AG08395 (cell line): ENCODE measurements at places on chromosomes 7 and 10.

- no peak for DNase-seq
Measured at GRCh38 chr7:114085313-114085591, 166.4 kb upstream of the PPP1R3A start.

DNA sequence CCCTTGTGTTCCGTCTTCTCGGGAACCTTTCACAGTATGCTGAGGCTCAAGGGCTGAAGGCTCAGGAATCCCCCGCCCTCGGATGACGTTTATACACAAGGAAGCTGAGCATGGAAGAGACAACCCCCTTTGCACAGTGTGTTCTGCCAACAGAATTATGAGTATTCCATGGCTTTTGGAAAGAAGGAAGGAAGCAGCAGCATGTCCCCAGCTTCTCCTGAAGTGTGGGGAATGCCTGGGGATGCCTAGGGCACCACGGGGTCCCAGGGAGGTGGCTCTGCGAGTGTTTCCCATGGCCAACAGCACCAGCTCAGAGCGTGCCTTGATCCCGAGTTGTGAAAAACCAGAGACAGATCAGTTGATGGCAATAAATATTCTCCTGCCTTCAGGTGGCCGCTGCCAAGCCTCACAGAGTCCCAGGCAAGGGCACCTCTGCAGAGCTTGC, 88.8 kb upstream of the DDC start:
- DNase-seq, result no peak

DNA sequence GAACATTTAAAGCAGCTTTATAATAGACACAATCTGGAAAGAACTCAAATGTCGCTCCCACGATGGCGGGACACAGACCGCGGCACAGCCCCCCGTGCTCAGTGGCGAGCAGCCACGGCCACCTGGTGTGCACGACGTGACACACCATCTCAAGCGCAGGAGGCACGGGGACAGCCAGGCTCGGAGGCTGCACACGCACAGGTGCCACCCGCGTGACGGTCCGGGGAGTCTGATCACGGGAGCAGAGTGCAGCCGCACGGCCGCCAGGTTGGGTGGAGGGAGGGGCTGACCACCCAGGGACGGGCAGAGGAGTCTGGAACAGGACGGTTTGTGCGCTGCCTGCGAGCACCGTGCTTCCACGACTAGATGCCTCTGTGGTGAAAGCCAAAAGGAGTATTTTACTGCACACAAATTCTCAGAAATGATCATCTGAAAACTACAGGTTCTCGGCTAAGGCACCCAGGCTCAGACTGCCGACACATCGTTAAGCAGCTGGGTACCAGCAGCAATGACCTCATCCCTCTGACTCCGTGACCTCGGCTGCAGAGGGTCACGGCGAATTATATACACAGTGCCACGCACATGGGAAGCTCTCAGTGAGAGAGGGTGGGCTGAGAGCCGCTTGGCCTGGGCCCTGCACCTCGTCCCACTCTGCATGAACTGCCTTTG, 7.5 kb upstream of the GPER1 start:
- DNase-seq, result no peak

- no peak for DNase-seq
Measured at GRCh38 chr7:132469264-132469663, 107.0 kb downstream of the PLXNA4 start.

- DNase-seq, result no peak
Measured at GRCh38 chr7:129854401-129854800, 98.4 kb downstream of the UBE2H start.

DNA sequence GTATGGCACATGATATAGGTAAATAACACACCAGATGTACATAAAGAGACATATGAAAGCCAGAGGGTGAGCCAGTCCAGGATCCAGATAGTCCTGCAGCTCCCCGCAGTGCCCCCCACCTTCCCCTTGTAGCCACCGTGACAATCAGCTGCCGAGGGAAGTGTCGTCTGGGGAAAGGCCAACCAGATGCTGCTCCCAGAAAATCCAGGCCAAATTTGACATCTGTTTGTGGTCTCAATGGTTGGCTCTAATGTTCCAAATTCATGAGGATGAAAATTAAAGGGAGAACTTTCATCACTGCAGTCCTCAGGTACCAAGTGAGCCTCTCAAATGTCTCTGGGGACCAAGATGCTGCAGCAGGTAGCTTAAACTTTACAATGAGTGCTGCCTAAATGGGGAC, 210.3 kb downstream of the PTEN start:
- DNase-seq, result no peak

- no peak for DNase-seq
Measured at GRCh38 chr10:7605565-7606295, 61.0 kb downstream of the ITIH5 start.
